NCI-H2171 treated with DMSO at 0.1 percent for 48 hours (cell line): ENCODE measurements at places on chromosomes 2 and 18.

GRCh38 chr2:2573658-2574293 lies 242.7 kb upstream of the MYT1L start:
- peak; percentile 35 for DNase-seq

DNA sequence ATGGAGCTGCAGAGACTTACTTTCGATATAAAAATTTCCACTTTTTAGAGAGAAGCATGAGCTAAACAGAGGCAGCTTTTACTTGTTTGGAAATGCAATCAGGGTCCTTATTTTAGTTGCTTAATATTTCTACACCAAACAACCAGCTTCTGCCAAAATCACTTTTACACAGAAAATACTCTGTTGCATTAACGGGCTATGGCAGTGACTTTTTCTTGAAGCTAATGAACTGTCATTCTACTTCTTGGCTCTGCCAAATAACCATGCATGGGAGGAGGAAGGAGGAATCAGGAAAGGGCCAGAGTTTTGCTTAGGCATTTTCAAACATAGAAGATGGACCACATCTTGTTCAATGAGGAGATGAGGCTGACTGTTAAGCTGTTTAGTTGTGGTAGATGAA lies 23.6 kb upstream of the LTBP1 start:
- DNase-seq = no peak

GRCh38 chr2:65129286-65129825 lies 550 bp downstream of the RAB1A start:
- DNase-seq = no peak

- no peak for DNase-seq
Measured at GRCh38 chr2:56292951-56293350, 109.2 kb downstream of the CCDC85A start.

GRCh38 chr2:45074713-45075112 lies 65.5 kb upstream of the SIX2 start:
- no peak for DNase-seq

GRCh38 chr2:61905372-61906185 lies at the start of gene COMMD1:
Gene COMMD1, plus strand, starts transcription at chr2:61905674. Its CDS starts 5 bp downstream, at chr2:61905679.
- DNase-seq = peak; percentile 61

GRCh38 chr18:72830109-72830508 lies 37.7 kb downstream of the NETO1 start:
- no peak for DNase-seq
